ENCODE measurements at places on chromosomes 2 and 18.

GRCh38 chr2:107002735-107003134 lies 116.8 kb upstream of the ST6GAL2 start:
- no peak for DNase-seq

- no peak for DNase-seq
Measured at GRCh38 chr18:28177828-28178635, 1.1 kb upstream of the CDH2 start.

- DNase-seq = no peak
Measured at GRCh38 chr2:219522111-219523030, 8.1 kb downstream of the ASIC4 start.

- peak; percentile 65 for DNase-seq
Measured at GRCh38 chr2:226791056-226791486, 8.5 kb downstream of the IRS1 start.

- no peak for DNase-seq
Measured at GRCh38 chr2:226932443-226932842, 96.6 kb downstream of the RHBDD1 start.

DNA sequence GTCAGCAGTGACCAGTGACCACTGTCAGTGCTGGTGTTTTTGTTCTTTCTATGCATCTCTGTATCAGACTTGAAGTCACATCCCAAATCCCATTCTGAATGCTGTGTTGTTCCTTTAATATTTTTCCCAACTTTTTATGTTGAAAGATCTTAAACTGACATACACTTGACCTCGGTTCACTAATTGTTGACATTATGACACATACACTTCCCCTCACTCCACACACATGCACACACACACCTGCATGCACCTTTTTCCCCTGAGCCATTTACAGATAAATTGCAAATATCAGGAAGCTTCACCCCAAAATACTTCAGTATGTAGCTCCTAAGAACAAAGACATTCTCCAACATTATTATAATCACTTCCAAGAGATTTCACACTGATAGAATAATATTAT lies 62.4 kb downstream of the CFAP221 start:
- DNase-seq = no peak

GRCh38 chr2:37786854-37787253 lies 115.4 kb upstream of the CDC42EP3 start:
- no peak for DNase-seq

- DNase-seq = no peak
Measured at GRCh38 chr18:70113511-70113910, 92.0 kb downstream of the RTTN start.

- no peak for DNase-seq
Measured at GRCh38 chr2:160920061-160920460, 240.2 kb upstream of the TANK start.

DNA sequence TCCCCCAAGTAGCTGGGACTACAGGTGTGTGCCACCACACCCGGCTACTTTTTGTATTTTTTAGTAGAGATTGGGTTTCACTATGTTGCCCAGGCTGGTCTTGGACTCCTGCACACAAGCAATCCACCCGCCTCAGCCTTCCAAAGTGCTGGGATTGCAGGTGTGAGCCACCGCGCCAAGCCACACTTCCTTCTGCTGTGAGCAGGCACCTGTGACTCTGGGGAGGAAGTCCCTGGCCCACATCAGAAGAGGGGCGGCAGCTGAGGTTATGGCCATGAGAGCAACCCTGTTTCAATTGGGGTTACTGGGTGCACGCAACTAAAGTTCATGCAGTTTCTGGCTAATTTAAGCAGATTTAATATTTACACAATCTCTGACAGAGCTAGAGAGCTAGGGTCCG lies 91.0 kb downstream of the PLB1 start:
- DNase-seq = peak; percentile 41

DNA sequence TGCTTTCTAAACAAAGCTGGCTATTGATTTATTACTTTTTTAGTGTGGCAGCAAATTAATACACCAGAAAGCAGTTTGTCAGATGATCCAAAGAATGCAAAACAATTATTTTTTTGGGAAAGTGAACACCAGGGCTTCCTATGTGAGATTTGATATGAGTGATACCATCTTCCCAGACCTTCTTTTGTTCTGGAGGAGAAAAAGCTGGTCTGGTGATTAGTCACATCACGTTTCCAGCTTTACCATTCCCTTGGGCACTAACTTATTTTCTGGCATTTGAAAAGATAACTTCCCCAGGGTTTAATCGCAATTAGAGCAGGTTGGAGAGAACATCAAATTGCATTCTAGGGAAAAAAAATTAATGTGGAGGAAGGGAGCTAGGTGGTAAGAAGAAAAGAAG lies 182.9 kb upstream of the TANK start:
- DNase-seq = no peak

GRCh38 chr18:32174719-32175118 lies 15.1 kb upstream of the MEP1B start:
- DNase-seq = no peak

- no peak for DNase-seq
Measured at GRCh38 chr2:178782236-178782635, 25.0 kb downstream of the TTN start.

DNA sequence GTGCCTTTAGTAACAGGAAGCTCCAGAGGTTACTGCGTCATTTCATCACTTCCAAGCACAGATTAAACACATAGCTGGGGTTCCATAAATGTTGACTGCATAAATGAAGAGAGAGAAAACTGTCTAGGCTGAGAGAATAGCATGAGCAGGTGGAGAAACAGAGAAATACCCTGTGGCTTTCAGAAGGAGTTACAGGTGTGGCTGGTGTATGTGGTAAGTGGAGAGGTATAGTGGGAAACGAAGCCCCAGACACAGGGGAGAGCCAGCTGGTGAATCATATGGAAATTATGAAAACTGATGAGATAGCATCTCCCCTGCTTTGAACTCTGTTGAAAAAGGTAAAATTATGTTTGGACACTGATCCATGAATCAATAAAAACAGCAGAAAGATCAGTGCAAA lies 807.4 kb upstream of the POU3F3 start:
- DNase-seq = no peak

DNA sequence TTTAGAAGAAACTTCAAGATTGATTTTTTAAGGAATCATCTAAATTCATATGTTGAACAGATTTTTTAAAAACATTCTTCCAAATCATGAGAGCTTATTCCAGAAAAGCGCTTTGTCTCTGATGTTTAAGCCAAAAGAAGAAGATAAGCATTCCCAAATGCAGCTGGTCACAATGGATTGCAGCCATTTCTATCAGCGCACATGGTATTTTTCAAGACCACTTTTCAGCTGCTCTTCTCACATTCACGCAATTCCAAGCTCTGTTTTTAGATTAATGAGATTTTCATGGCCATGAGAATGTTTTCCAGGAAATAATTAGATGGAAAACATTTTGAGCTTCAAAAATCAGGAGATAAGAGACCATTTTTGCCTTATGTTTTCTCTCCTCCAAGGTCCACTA lies 8.7 kb downstream of the OSBPL1A start:
- no peak for DNase-seq

DNA sequence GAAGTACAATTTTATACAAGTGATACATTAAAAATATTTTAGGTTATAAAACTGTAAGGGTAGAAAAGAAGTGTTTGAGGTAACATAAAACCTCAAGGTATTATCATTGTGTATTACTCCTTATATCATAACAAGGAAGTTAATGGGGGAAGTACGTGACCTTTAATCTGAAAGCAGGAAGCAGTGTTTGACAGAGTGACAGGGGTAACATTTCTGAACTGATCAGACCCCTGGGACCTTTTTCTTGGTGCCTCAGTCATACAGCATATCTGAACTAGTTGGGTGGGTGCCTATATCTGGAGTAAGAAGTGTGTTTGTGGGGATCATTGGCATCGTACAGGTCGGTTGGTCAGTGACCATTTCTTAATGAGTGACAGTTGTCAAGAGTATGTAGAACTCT lies 43.0 kb downstream of the MALT1 start:
- DNase-seq = no peak

GRCh38 chr2:121134728-121135127 lies 150.3 kb downstream of the TFCP2L1 start:
- DNase-seq = no peak

DNA sequence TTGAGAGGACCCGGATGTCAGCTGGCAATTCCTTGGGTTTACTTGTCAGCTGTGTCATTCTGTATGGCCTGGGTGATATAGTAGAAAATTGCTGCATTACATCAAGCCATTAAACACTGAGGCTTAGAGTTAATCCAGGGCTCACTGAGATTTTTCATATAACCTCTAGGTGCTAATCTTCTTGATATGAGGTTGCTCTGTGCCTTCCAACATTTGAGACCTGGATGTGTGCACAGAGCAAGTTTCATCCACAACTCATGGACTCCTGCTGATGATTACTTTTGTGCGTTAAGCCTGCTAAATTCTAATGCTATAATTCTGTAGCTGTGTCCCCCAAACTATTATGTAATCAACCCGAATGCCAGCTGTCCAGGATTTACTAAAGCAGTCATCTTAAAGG lies 178.4 kb upstream of the CDH20 start:
- DNase-seq = no peak

DNA sequence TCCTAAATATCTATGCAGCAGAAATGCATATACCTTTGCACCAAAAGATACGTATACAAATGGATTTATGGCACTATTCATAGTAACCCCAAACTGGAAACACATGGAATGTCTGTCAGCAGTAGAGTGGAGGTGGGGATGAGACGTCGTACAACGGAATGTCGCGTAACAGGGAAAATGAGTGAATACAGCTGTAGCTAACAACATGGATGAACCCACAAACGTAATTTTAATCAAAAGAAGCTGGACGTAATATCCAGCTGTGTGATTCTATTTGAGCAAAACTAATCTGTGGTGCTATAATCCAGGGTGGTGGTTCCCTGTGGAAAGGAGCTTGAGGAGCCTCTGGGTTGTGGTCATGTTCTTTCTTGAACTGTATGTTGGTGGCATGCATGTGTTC lies 89.9 kb downstream of the MTA3 start:
- no peak for DNase-seq

GRCh38 chr2:101725515-101726192 lies 28.1 kb downstream of the MAP4K4 start:
- no peak for DNase-seq

- DNase-seq = no peak
Measured at GRCh38 chr2:8003462-8004075, 678.3 kb upstream of the ID2 start.

- no peak for DNase-seq
Measured at GRCh38 chr2:241321886-241322285, 6.2 kb downstream of the SEPTIN2 start.

DNA sequence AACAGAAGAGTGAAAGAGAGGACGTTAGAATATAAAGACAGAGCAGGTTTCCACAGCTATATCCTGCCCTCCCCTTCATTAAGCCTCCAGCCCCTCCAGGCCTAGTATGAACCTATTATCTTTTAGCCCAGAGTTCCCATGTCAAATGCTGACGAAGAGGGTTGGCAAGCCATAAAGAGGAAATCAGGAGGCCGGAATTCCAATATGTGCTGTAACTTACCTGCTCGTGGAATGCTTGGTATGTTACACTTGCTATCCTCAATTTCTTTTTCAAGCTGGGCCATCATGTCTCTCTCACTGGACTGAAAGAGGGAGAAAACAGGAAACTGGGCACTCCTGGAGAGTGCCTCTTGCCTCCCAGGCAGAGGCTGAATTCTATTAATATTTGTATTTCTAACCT lies 264.1 kb downstream of the TRIB2 start:
- no peak for DNase-seq

DNA sequence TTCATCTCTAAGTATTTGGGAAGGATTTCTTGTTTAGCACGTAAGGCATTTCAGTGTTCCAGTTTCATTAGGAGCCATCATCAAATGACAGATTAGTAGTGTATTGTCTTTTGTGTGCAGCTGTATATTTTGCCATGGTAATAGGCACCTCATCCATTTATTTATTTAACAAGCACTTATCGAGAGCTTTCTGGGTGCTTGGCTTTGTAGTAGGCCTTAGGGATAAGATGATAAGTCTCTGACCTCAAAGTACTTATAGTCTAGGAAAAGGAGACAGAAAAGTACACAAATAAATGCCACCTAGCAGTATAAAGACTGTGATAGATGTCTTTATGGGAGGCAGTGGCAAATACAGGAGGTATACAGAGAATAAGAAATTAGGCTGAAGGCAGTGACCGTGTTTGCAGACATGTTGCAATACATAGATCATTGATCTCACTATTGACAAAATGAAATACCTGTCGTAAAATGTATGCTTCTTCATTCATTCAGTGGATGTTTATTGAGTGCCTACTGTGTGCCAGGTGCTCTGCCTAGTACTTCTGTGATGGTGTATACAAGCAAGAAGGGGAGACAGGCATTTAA lies 265.9 kb downstream of the SETBP1 start:
- no peak for DNase-seq

DNA sequence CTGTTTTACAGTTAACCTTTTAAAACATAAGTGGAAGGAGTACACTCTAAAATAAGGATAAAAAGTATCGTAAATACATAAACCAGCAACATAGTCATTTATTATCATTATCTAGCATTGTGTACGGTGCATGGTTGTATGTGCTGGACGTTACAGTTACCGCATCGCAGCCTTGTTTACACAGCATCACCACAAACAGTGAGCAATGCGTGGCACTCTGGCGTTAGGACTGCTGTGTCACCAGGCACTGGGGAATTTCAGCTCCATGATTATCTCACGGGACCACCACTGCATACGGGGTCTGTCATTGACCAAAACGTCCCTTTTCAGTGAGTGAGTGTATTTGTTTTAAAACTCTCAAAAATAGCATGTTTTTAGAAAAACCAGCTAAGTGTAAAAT lies 103.0 kb upstream of the SNTG2 start:
- no peak for DNase-seq

- no peak for DNase-seq
Measured at GRCh38 chr18:72895548-72895947, 27.8 kb upstream of the NETO1 start.

GRCh38 chr2:234494361-234495250 lies 2.3 kb downstream of the ARL4C start:
- DNase-seq = no peak

GRCh38 chr2:65049010-65049639 lies 7.1 kb upstream of the CEP68 start:
- DNase-seq = no peak

Measured in T-helper 22 cell (primary cell).